HT-29 (cell line): ENCODE measurements at places on chromosomes 11 and 22. TPM values are rescaled to one million over a fixed set of nuclear protein-coding genes. Genes with fewer than 3 reads are reported as not detected.

DNA sequence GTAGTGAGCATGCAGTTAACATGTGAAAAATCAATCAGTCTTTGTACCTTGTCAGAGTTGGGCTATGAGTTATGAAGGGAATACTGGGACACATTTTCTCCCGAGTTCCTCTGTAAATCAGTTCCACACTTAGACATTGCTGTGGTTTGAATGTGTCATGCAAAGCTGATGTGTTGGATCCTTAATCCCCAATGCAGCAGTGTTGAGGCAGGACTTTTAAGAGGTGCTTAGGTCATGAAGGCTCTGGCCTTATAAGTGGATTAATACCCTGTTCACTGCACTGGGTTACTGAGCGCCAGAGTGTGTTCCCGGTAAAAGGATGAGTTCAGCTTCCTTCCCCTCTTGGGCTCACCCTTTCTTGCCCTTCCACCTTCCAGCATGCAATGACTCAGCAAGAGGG lies 742.1 kb upstream of the TENM4 start:
- no peak for DNase-seq

Gene JAML
- total RNA-seq, result 0.10 TPM in 1 of 2 replicates, not detected in the other

GRCh38 chr11:45141171-45141570 lies 5.3 kb upstream of the PRDM11 start:
- no peak for DNase-seq

Gene KCNJ5
- not detected in 2 replicates for total RNA-seq

- DNase-seq, result no peak
These were observed 520.0 kb upstream of the LUZP2 start for GRCh38 chr11:23976841-23977271.

Gene OR5B12
- not detected in 2 replicates for total RNA-seq

- DNase-seq, result peak; percentile 26
These were observed 15.7 kb upstream of the ANO5 start for GRCh38 chr11:22177186-22177585.

DNA sequence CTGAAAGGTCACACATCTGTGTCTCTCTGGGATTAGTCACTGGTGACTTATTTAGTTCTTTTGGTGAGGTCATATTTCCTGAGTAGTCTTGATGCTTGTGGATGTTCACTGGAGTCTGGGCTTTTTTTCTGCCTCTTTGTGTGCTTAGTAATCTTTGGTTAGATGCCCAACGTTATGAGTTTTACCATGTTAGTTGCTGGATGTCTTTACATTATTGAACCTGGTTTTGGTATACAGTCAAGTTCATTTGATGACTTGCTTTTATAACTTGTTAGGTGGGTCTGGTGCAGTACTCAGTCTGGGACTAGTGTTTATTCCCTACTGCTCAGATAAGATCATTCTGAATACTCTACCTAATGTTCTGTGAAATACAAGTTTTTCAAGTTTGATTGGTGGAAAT lies 26.2 kb upstream of the SLC37A2 start:
- DNase-seq, result no peak

Gene RTL10
- 37.9 and 42.8 TPM in 2 replicates for total RNA-seq

Gene CD3D
- total RNA-seq, result not detected in 2 replicates

DNA sequence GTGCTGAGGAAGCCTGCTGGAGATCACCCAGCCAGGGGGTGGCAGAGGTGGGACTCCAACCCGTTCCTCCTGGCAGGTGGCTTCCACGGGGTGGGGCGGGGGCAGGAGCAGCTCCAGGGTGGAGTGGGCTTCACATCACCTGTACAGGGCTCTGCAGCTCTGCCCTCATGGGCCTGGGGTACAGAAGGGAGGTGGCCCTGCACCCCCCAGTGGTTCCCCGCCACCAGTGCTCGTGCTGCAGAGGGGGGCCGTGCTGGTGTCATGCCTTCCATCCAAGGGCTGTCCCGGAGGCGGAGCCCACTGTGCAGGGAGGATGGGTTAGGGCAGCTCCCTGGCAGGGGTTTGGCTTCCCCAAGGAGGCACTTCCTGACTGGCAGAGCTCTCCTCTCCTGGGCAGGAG lies 76.4 kb upstream of the SHISAL1 start:
- DNase-seq, result no peak

DNA sequence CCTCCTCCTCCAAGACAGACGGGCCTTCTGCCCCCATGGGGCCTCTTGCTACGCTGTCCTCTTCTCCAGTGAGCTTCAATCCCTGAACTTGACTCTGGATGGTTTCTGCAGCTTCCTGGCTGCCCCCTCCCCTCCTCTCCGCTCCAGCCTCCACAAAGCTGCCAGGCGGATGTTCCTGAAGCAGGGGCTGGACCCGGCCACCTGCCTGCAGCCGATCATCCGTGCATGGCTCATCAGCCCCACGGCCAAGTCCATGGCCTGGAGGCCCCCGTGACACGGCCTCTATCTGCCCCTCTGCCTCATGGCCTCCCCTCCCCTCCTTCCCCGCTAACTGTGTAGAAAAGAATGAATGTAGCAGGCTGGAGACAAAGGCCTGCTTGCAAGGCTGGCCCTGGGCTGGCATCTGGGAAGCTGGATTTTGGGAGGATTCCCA lies 6.8 kb upstream of the SUN2 start:
- no peak for DNase-seq

Gene CDHR5
- total RNA-seq, result 11.9 and 12.1 TPM in 2 replicates

Gene SLC5A4
- not detected in 2 replicates for total RNA-seq
